ENCODE measurements at places on chromosomes 12 and 14.

DNA sequence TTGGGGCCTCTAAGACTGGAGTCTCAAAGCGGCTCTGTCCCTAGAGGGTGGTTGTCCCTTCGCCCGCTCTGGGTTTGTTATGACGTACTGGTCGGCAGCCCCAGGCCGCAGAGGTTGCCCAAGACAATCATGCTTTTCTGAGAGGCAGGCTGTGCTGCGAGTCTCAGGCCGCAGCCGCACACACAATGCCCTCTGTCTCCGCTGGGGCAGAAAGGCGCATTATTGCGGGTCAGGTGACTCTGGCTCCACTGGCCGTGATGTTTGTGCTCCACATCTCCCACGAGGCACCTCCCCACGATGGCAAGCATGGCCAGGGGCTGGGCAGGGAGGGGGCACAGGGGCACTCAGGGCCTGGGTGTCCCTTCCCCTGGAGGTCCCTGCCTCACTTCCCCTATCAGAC, 21.0 kb upstream of the PLEKHG3 start:
- DNase-seq = no peak

GRCh38 chr12:109347589-109347988, at the start of gene MYO1H:
Gene MYO1H, plus strand, starts transcription at chr12:109347900. Its CDS starts 61 bp downstream, at chr12:109347961.
- DNase-seq = no peak

- DNase-seq = no peak
These were observed 40.2 kb upstream of the OTOGL start for GRCh38 chr12:80059102-80059501.

DNA sequence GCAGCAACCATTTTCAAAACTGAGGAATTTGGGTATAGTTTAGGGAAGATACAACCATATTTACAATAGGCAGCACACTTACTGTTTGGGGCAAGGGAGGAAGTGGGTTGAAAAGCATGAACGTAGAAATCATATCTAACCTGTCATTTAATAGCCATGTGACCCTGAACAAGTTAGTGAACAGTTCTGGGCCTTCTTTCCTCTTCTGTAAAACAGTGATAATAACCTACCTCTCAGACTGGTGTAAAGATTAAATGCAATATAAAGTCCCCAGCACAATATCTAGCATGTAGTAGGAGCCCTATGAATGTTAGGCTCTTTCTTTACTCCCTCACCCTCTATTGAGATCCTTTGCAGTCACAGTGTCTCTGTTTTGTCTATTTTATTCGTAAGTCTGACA, 33.5 kb downstream of the A2ML1 start:
- DNase-seq = no peak

- no peak for DNase-seq
These were observed 67.1 kb downstream of the PRORP start for GRCh38 chr14:35189422-35189821.

- DNase-seq = no peak
These were observed 212.0 kb downstream of the SLC15A4 start for GRCh38 chr12:128611736-128612135.

DNA sequence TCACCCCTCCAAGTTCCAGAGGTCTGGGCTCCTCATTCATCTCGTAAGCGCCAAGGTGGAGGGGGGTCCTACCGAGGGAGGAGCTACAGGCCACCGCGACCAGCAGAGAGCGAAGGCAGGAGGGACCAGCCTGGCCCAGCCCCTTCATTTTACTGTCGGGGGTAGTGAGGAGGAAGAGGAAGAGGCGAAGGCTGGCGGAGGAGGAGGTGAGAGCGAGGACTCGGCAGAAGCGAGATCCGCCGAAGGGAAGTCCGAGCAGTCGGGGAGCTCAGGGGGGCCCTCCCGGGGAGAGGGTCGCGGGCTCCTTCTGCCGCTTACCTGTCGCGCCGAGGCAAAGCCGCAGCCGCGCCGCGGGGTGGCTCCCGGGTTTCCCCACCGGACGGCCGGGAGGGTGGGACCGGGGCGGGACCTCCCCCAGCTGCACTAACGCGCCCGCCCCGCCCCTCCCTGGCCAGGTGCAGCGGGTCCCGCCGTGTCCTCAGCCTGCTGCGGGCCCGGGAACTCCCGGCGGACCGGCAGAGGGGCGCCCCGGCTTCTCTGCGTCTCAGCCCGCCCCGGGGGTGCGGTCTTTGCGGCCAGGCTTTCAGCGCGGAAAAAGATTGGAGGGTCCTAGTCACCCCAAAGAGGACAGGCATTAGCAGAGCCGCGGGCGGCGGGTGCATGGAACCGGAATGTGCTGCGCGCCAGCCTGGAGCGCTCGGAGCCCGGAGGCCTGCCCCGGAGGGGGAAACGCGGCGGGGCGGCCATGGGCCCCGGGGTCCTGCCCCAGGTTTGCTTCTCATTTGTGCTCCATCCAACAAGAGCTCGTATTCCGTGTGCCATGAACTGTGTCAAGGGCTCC, at the start of gene GALNT6:
TSS of gene GALNT6 (minus strand) at position 124 of the 841 bp plus-strand sequence. CDS start 11,625 bp downstream, outside the sequence.
- DNase-seq = peak; percentile 39

DNA sequence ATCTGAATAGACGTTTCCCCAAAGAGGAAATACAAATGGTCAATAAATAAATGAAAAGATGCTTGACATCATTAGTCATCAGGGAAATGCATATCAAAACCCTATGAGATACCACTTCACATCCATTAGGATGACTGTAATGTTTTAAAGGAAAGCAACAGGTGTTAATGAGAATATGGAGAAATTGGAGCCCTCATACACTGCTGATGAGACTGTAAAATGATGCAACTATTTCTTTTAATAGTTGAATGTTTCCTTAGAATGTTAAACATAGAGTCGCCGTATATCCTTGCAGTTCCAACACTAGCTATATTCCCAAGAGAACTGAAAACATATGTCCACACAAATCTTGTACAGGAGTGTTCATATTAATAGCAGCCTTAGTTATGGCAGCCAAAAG, 133.2 kb downstream of the SLC38A4 start:
- DNase-seq = no peak

DNA sequence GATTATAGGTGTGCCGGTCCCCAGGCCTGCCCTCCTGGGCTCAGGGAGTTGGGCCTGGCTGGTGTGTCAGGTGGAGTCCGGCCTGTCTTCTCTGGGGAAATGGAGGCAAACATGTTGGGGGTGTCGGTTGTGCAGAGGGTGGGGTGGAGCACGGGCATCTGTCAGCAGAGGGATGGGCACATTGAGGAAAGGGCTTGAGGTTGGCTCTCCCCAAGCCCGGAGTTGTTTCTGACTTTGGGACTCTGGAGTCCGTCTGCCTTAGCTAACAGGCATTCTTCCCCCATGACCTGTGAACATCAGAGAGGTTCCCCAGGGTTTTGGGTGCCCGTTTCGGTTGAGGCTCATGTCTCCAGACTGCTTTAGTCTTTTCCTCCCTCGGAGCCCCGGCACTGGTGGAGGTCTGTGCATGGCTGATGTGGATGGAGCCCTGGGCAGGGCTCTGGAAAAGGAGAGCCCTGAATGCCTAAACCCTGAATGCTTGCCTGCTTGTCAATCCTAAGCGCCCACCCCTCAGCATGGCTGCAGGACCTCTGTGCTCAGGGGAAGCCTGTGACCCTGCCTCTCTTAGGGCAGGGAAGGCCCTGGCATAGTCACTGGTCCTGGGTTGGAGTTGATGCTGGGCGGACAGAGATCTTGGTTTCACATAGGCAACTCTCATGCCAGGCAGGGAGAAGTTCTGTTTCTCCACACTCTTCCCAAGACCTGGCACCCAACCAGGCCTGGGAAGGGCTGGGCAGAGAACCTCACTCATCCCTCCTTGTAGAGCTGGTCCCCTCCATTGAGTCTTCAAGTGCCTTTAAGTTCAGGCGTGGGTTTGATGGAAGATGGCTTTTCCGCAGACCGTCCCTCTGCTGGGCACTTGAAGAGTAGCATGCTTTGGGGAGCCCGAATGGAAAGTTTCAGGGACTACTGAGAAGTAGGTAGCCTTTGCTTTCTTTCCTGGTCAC, 12.9 kb downstream of the NYNRIN start:
- DNase-seq = no peak

DNA sequence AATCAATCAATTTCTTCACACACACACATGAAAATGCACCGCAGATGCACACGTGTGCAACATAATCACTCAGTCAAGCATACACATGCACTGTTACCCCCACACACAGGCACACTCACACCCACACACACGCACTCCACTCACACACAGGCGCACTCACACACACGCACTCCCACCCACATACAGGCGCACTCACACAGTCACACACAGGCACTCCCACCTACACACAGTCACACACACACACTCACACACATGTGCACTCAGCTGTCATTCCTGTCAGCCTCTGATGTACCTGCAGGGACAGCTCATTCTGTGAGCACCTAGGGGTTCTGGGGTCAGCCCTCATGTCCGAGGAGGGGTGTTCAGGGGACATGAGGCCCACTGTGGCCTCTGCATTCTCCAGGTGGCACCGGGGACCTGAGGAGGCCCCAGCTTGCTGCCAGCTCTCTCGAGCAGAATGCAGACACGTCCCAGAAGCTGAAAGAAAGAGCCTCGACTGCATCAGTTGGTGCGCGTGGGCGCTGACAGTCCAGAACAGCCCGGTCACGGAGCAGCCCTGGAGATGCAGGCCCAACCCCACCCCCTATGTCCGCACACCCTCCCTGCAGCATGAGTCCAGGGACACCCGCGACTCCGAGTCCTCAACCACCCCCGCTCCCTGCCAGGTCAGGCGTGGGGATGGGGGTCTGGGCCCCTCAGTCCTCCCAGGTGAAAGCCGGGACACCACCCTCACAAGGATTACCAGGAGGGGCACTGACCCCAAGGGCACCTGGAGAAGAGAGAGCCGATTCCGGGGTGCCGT, 69.3 kb downstream of the NOC4L start:
- no peak for DNase-seq

DNA sequence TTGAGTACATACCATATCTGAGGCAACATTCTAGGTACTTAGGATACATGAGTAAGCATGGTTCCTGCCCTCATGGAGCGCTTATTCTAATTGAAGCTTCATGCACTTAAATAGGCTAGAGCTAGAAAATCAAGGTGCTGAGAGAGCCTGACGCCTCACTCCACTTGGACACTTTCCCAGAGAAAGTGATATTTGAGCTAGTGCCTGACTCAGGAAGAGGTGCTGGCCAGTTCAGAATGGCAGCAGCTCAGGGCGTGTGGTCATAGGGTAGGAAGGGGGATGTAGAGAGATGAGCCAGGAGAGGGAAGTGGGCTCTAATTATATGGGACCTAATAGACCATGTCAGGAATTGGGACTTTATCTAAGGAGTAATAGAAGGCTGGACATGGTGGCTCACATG, 33.3 kb downstream of the TULP3 start:
- no peak for DNase-seq

GRCh38 chr12:40993158-40993557, 195.0 kb upstream of the PDZRN4 start:
- DNase-seq = no peak

GRCh38 chr14:40757376-40757950, 849.2 kb upstream of the LRFN5 start:
- DNase-seq = no peak
